ENCODE measurements at places on chromosomes 4 and X.

DNA sequence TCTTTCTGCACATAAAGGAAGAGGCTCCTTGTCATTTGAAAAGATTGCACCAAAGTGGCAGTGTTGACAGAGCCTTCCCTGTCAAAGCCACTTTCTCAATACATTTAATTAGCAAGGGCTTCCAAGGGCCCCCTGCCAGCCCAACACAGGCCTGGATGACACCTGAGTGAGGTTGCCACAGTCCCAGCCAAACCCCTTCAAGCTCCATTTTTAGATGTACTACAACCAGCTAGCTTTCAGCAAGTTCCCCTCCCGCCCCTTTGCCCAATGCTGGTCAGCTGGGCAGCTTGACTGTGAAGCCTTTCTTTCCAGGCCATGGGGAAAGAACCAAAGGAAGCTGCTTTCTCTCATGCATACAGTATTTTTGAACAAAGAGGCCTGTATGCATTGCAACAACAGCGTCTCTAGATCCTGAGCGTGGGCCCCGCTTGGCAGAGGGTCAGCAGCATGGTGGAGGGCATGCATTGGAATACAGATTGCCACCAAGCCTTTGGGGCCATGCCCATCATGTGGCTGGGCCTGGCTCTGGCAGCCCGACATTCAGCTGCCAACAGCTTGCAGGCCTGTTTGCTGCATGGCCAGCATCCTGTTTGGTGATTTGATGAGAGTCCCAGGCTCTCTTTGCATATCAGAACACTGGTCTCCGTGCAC lies 261.1 kb upstream of the GATB start:
- DNase-seq, result no peak

GRCh38 chr4:118114720-118115119 lies 80.4 kb downstream of the NDST3 start:
- no peak for DNase-seq

DNA sequence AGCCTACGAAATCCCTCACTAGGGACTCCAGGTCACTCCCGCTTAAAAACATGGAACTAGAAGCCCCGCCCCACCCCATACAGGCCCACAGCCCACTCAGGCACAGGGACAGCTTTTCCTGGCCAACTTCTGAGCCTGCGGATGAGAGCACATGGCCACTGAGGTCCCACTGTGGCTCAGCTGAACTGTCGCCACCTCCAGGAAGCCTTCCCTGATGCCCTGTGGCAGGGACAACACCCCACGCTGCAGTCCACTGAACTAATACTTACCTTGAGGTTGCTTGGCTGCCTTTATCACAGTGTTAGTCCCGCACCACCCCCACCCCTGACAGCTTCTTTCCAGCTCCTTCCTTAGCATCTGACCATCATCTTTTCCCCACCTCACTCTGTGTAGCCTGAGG lies 39.3 kb upstream of the MAN2B2 start:
- DNase-seq, result no peak

DNA sequence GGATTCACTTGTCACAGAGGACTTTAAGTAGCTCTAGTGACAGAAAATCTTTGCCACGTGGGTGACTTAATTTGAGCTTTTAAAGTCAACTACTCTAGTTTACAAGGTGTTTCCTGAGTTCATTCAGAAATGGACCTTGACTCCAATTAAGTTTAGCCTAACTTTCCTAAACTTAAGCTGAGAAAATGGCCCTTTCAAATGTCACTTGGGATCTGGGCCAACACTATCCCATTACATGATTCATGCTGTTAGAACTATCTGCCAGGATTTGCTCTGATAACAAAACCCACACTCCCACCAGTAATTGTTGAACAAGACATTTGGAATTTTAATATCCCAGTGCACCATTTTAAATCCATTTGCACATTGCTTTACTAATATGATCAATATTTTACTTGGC lies 40.8 kb downstream of the C4orf46 start:
- no peak for DNase-seq

DNA sequence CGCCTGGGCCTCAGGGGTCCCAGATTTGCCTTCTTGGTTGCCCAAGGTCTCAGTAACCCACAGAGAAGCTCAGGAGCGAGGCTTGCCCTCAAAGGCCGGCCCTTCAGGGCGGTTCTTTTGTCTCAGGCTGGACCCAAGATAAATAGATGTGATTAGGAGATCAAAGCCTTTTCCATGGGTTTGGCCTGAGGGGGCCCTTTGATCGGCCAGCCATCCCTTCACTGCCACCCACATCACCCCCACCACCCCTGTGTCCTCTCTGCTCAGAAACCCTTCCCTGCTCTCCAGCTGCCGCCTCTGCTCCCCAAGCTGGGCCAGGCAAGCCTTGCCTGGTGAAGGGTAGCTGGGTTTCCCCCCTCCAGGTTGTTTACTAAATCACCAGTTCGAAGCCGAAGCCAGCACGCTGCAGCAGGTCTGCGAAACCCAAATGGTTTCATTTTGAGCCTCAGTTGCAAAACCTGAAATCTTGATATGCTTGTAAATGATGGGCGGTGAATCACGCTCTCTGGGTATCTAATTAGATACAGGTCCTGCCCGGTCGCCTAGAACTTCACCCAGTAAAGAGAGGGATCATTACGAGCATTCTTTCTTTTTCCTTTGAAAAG lies 202.6 kb upstream of the BCOR start:
- DNase-seq, result no peak

DNA sequence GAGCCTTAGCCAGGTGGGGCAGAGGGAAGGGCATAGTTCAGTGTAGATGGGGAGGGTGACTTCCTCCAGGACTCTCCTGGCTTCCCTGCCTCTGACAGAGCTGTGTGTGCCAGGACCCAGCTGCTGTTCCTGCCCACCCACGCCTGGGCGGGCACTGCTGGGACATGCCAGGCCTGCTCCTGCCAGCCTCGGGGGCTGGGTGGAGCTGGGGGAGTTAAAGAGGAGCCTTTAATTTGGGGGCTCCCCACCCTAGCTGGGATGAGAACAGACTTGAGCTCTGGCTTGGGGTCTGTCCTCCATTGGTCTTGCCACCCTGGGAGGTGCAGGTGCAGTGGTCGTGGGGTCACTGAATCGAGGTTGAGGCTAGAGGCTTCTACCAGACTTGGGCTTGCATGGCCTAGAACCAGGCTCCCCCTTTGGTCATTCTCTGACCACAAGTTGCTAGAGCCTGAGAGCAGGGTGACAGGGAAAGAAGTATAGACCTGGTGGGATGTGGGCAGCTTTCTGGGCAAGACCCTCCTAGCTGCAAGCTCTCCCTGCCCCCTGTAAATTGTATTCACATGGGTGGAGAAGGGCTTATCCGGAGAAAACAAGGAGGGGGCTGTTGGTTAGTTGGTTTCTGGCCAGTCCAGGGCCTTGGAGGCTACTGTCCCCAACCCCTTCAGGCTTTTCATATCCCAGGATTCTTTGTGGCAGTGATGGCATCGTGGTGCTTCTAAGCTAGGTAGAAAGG lies 5.7 kb downstream of the EFNB1 start:
- no peak for DNase-seq

- DNase-seq, result no peak
These were observed 115.3 kb upstream of the BCOR start for GRCh38 chrX:40213092-40213491.

GRCh38 chr4:47651231-47651630 lies 166.2 kb downstream of the ATP10D start:
- no peak for DNase-seq

DNA sequence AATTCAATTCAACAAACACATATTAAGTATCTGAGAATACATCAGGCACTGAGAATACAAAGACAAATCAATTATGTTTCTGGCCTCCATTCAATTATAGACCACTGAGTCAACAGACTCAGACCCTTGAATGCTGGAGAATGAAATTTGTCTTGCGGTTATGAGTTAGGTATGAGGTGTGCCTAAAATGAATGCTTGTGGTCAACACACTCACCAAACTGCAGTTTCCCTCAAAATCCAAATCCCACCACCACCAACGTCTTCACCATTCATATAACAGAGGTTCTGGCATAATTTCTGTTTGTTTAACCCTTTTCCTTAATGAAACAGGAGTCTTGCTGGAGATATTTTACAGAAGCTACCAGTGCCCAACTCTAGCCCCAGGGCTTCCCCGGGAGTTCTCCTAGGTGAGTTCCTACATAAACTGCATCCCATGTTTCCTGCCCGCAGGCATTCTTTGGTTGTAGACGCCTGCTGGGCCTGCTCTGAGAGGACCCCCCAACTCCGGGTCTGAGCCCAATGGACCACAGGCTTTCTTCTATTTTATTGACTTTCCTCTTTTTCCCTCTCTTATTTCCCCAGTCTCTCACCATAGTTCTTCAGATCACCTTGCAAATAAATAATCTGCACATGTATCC lies 119.2 kb downstream of the DDX53 start:
- DNase-seq, result no peak

DNA sequence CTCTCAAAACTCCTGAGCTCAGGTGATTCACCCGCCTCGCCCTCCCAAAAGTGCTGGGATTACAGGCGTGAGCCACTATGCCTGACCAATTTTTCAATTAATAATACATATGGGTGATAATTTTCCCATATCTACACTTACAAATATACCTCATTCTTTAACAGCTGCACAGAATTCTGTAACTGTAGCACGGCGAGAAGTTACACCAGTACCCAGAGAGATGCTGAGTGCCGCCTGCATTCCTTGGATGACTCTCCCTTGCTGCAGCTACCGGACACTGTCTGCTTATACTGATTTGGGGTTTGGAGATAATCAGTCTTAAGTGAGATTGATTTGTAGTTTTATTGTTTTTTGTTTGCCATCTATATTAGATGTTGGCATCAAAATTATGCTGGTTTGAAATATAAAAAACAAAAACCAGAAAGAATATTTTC lies 5.8 kb downstream of the TIFA start:
- DNase-seq, result no peak

GRCh38 chrX:40945361-40945713 lies 139.9 kb upstream of the USP9X start:
- no peak for DNase-seq

GRCh38 chr4:98248934-98249333 lies 12.2 kb upstream of the RAP1GDS1 start:
- DNase-seq, result no peak

DNA sequence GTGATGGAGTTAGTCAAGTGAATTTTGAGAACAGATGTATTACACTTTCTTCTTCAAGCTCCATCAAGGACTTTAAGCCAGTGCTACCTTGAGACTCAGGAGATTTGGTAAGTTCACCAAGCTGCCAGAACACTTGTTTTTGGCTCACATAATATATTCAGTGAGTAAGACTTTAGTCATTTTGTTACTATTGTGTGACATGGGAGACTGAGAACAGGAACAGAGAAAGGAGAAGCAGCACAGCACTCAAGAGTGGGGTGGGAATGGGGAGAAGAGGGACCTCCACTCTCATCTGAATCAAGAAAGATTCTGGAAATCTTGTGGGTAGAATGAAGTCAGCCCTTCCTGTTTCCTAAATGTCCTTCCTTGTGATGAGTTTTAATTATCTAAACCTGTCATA lies 87.3 kb upstream of the TET2 start:
- no peak for DNase-seq

DNA sequence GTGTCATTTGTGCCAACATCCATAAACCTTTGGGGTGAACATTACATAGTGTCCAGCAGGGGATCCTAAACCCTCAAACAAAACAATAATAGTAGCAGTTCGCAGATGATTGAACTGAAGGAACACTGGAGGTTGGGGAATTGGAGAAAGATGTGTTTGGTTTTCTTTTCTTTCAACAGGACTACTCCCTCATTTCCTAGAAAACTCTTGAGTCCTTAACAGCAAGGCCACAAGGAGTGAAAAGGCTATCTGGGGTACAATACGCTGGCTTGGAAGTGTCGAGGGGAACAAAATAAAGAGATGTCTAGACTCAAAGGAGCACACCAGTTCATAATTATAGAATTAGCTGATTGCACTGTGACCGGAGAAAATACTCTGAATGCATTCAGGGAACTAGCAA lies 72.1 kb downstream of the IDS start:
- DNase-seq, result no peak

- DNase-seq, result no peak
These were observed 231.8 kb upstream of the AGA start for GRCh38 chr4:177673985-177674489.

- DNase-seq, result no peak
These were observed 45.4 kb upstream of the GAB1 start for GRCh38 chr4:143291314-143291713.

GRCh38 chrX:136866337-136867095 lies 14.0 kb downstream of the RBMX start:
- DNase-seq, result no peak

DNA sequence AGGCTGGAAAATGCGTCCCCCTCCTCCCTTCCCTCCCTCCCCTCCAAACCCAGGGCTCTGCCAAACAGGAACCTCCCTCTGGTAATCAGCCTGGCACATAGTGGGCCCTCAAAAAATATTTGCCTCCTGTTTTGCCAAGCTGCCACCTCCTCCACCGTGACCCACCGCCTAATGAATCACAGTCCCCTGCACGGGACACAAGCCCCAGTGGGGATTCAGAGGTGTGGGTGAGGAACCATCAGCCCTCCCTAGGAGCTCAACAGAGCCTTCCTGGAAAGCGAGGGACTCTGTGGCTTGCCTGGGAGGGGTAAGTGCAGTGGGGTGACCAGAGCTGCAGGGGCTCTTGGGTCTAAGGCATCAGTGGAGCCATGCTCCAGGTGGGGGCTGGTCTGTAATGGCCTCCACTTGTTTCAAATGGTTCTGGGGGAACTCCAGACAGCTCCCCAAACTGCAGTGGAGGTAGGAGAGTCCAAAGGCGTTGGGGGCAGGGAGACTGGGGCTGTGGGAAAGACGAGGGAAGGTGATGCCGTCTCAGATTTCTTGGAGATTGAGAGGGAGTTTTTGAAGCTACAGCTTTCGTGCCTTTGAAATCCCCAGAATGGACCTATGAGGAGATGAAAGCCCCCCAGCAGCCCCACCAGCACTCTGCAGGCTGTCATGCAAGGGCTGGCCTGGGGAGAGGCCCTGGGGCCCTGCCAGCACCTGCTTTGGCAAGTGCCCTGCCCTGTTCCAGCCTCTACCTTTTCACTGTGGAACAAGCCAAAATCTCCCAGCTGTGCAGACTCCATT lies 1.0 kb upstream of the PPP2R2C start:
- DNase-seq, result peak; percentile 2

GRCh38 chrX:149871940-149872339 lies 9.0 kb upstream of the MAGEA8 start:
- no peak for DNase-seq

DNA sequence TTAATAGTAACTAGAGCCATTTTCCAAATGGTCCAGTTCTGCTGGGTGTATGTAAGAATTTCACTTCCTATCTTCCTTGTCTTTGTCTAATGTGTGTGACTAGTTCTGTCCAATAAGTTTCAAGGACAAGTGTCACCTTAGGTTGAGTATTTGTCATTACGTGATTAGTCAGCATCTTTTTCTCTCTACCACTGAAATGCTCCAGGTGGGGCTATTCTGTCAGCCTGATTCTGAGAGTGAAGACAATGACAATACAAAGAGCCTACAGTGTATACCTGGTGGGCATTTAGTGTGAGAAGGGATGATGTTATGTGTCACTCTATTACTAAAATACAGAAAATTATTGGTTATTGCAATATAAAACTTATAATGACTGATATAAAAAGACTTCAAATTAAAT lies 876.3 kb downstream of the C4orf33 start:
- DNase-seq, result no peak

All from omental fat pad (tissue), 4 donors.